ENCODE measurements at places on chromosomes 2 and 18. TPM values are rescaled to one million over a fixed set of nuclear protein-coding genes. Genes with fewer than 3 reads are reported as not detected.
A peak's percentile ranks its signal among the peaks of the same experiment; 100 is the strongest.

ANKRD29 gene
- 11.2 TPM for total RNA-seq

IL1RL1 gene
- total RNA-seq = 2.8 TPM

DNA sequence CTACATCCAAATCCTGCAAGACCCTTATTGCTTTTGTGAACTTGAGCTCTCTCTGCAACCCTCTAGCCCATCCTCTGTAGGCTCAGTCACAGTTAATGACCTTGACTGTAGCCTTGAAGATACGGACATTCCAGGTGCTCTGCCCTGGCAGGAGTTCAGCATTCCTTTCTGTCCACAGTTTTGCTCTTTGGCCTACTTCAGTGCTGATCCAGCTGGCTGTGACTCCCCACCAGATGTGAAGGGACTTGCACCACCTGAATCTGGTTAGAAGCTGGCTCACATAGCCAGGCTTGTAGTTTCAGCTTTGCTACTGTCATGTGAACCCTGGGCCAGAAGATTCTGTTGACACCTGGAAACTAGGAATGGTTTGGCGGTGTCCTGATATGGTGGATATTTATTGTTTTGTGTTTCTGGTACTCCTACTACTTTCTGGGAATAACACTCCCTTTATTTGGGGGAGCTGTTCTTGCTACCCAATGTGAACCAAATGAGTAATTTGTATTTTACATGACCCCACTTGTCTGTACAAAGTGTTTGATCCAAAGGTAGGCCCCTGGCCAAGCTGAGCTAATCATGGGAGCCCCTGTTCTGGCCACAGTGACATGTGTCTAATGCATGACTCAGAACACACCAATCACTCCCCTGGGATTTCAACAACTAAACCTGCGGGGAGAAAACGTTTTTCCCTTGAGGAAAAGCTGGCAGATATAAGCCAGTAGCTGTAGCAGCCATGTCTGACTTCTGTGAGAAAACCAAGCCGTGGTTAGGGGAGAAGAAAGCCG lies 73.4 kb downstream of the CDCA7 start:
- ATAC-seq = peak; percentile 85

DNA sequence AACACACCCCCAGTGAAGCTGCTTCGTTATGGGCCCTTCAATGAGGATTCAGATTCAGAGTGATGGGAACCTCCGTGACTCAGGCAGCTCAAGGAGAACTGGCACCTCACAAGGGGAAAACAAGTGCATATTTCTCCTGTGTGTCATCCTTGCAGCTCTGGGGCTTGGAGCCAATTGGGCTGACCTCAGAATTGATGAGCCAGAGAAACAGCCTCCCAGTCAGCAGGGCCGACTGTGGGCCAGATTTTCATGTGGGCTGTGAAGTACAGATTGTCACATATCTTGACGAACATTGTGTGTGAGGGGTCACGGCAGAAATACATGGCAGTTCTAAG lies 189.6 kb upstream of the SP5 start:
- ATAC-seq = peak; percentile 95

DNA sequence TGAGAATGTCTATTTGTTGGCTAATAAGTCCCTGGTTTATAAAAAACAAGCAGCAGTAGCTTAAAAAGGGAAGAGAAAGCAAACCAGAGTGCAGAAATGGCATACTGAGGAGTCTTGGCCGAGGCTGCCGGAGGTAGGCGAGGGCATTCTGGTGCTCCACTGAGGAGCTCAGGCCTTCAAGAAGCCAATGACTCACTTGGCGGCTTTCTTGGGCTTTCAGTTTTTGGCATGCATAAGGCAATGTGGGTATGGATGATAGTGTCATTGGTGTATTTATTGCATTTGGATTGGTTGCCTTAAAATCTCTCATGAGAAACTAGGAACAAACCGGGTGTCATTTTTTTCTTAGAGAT lies 119.6 kb upstream of the ARL5A start:
- peak; percentile 69 for ATAC-seq

GRCh38 chr2:1446301-1446700 lies 33.0 kb downstream of the TPO start:
- ATAC-seq = no peak

GRCh38 chr18:10094655-10095054 lies 180.8 kb downstream of the VAPA start:
- ATAC-seq = peak; percentile 89

Measured in esophagus mucosa (tissue), 1 donor.